ENCODE measurements at places on chromosomes 5 and 9.

- no peaks in the 10 kb centered on the region for H3K4me1 ChIP-seq
- no peaks in the 10 kb centered on the region for H3K27me3 ChIP-seq
- H3K36me3 ChIP-seq = no peaks in the 10 kb centered on the region
- H3K27ac ChIP-seq = no peak overlapping the region
- no peak for DNase-seq
Observed at GRCh38 chr5:42168091-42168670, 243.1 kb downstream of the FBXO4 start.

DNA sequence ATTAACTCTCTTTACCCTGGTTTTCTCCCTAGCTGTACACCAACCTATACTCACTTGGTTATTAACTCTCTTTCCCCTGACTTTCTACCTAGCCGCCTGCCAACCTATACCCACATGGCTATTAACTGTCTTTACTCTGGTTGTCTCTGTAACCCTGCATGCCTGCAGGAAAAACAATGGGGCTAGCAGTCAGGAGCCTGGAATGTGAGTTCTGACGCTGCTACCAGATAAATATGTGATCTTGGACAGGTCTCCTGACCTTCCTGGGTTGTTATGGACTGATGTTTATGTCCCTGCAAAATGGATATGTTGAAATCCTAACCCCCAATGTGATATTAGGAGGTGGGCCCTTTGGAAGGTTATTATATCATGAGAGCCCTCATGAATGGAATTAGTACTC lies 119.2 kb downstream of the SMARCA2 start:
- H3K27ac ChIP-seq = no peak overlapping the region
- no peaks in the 10 kb centered on the region for H3K27me3 ChIP-seq
- peaks cover 17% of the 10 kb centered on the region for H3K36me3 ChIP-seq
- DNase-seq = no peak
- H3K4me1 ChIP-seq = peaks cover 7% of the 10 kb centered on the region

GRCh38 chr9:101315112-101315450 lies 69.7 kb downstream of the BAAT start:
- H3K4me1 ChIP-seq = no peaks in the 10 kb centered on the region
- H3K4me3 ChIP-seq = no peak overlapping the region
- no peak for DNase-seq
- H3K27ac ChIP-seq = no peak overlapping the region
- H3K36me3 ChIP-seq = no peaks in the 10 kb centered on the region
- H3K27me3 ChIP-seq = no peaks in the 10 kb centered on the region

DNA sequence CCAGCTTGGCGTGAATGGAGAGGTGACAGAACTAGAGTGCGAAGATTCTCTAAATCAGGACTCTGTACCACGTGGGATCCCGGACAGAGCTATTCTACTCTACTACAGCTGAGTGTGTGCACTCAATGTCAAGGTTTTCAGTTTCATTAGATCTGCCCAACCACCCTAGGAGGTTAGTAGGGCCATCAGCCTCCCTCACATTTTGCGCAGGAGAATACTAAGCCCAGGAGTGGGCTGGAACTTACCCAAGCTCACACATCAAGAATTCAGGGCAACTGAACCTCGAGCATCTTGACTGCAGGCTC lies 68.3 kb upstream of the TBC1D2 start:
- no peaks in the 10 kb centered on the region for H3K4me1 ChIP-seq
- H3K27me3 ChIP-seq = no peaks in the 10 kb centered on the region
- DNase-seq = no peak
- no peak overlapping the region for H3K27ac ChIP-seq
- H3K36me3 ChIP-seq = no peaks in the 10 kb centered on the region

DNA sequence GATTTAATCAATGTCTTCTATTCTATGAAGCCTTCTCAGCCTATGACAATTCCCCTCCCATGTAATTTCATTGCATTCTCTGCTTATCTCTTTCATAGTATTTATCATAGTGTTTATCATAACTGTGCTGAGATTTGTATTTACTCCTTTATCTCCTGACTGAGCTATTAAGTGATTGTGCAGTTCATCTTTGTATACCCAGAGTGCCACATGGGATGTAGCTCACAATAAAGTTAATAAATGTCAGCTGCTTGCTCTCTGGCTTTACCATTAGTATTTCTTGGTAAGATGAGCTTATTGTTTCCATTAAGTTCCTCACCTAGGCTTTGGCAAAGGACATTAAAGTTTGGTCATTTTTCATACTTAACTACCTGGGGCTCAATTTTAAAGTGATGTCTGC lies 275.1 kb upstream of the MPDZ start:
- H3K4me1 ChIP-seq = no peaks in the 10 kb centered on the region
- H3K36me3 ChIP-seq = no peaks in the 10 kb centered on the region
- no peak overlapping the region for H3K4me3 ChIP-seq
- H3K27me3 ChIP-seq = no peaks in the 10 kb centered on the region
- DNase-seq = no peak
- H3K27ac ChIP-seq = no peak overlapping the region

DNA sequence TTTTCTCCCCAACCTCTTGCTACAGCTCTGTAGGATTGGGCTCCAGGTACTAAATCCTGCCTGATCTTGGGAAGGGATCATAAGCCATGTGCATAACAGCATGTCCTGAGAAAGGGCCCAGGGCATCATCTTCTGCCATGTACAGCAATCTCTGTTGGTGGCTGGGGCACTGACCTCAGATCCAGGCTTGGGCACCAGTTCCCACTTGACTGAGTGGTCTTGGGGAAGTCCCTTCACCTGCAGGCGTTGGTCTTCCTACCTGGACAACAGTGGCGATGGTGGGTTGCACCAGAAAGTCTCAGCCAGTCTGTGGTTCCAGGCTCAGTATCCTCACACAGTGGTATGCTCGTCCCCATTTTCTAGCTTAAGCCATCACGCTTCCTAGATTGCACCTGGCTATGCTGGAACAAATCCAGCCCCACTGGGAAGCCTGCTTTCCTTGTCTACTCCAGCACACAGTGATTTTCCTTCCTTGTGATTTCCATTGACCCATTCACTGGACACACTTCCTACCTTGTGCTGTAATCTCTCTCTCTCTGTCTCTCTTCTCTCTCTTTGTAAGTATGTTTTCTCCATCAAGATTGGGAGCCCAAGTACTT lies 121.7 kb upstream of the PITX1 start:
- H3K27ac ChIP-seq = no peak overlapping the region
- no peak for DNase-seq
- no peaks in the 10 kb centered on the region for H3K4me1 ChIP-seq
- no peak overlapping the region for H3K4me3 ChIP-seq
- H3K36me3 ChIP-seq = no peaks in the 10 kb centered on the region

GRCh38 chr5:35354751-35355150 lies 124.5 kb upstream of the PRLR start:
- no peak overlapping the region for H3K27ac ChIP-seq
- H3K4me1 ChIP-seq = no peaks in the 10 kb centered on the region
- DNase-seq = no peak
- H3K4me3 ChIP-seq = no peak overlapping the region

GRCh38 chr5:17282283-17283120 lies 65.1 kb downstream of the BASP1 start:
- no peak overlapping the region for H3K4me3 ChIP-seq
- no peak overlapping the region for H3K27ac ChIP-seq
- H3K27me3 ChIP-seq = no peaks in the 10 kb centered on the region
- H3K36me3 ChIP-seq = no peaks in the 10 kb centered on the region

DNA sequence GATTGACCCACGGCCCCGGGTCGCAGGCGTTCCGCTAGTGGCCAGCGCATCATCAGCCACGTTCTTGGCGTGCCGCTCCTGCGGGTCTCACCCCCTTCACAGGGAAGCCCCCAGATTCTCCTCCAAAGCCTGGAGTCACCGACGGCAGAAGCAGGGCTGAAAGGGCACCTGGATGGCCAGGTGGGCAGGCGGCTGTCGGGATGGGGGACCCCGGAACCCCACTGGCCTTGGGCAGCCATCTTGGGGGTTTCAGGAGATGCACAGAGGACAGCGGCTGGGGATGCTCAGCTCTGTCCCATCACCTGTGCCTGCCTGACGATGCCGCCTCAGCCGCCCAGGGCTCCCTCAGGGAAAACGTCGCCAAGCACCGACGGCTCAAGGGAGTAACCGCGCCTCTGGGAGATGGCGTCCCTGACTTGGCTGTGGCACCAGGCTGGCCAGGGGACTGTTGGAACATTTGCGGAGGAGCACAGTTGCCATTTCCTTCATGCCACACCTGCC lies 14.1 kb upstream of the SLC9A3 start:
- no peak overlapping the region for H3K4me3 ChIP-seq
- H3K4me1 ChIP-seq = peaks cover under 1% of the 10 kb centered on the region
- H3K27ac ChIP-seq = no peak overlapping the region
- no peaks in the 10 kb centered on the region for H3K36me3 ChIP-seq
- H3K27me3 ChIP-seq = no peaks in the 10 kb centered on the region
- no peak for DNase-seq

DNA sequence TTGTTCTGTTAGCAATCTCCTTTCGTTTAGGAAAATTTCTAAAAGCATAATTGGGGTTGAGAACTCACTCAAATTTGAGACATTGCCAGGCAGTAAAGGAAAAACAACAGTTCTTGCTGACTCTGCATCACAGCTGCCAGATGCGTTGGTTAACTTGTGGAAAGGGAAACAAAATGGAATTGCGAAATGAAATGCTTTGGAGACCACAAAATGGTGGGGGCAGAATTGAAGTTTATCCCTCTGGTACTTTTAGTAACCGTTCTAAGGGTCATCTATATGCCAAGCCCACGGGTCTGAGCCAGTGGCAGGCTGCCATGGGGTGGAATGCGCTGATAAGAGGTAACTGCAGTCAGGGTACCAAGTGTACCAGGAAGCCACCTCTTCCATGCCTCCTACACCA lies 28.6 kb upstream of the SELENOP start:
- H3K36me3 ChIP-seq = no peaks in the 10 kb centered on the region
- H3K4me3 ChIP-seq = no peak overlapping the region
- no peaks in the 10 kb centered on the region for H3K27me3 ChIP-seq

DNA sequence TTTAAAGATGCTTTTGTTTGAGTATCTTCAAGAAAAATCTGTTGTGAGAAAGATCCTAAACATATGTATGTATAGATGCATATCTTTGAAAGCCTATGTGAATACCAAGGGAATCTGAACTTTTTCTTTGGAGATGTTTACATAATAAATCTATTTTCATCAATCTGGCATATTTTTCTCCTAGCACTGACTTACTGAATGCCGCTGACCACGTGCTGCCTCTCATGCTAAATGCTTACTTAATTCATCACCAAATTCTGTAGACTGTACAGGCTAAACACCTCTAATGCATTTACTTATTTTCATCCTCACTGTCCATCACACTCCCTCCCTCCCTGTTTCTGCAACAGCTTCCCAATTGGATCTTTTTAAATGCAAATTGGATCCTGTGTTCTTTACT lies 566.2 kb upstream of the WWC1 start:
- no peaks in the 10 kb centered on the region for H3K36me3 ChIP-seq
- no peak for DNase-seq
- no peak overlapping the region for H3K4me3 ChIP-seq
- H3K27me3 ChIP-seq = no peaks in the 10 kb centered on the region

- no peaks in the 10 kb centered on the region for H3K27me3 ChIP-seq
- DNase-seq = no peak
- H3K4me1 ChIP-seq = no peaks in the 10 kb centered on the region
- H3K27ac ChIP-seq = no peak overlapping the region
Observed at GRCh38 chr5:122454541-122454940, 142.5 kb downstream of the SNCAIP start.

DNA sequence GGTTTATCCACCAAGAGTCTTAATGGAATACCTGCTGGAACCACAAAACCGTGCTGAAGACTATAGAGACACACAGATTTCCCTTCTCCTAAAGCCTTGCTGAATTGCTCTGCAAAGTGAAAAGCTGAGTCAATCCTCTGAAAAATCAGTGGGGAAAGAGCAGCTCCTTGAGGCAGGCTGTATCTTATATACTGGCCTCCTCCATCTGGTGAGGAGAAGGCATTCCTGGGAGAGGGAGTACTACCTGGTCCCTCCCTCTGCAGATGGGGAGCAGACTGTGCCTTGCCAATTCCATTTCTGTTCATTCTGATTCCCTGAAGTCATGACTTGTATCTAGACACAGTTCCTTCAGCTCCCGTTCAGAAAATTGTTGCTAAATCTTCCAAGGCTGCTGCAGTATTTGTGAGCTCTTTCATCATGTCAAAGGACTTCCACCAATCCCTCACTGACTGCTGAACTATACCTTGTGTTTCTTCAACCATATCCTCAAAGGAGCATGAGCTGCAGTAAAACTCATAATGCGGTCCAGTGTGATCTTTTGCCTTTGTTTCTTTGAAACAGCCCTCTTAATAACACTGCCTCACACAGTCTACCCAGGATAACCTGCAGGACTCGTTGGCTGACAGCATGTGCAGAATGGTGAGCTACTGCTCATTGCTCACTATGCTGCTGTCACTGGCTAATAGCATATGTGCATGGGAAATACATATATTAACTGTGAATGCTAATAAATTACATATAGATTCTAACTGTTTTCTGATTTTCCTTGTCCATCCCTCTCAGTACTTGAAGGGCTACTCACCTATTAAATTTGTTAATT lies 84.5 kb downstream of the FOXD1 start:
- no peaks in the 10 kb centered on the region for H3K4me1 ChIP-seq
- DNase-seq = no peak
- no peaks in the 10 kb centered on the region for H3K36me3 ChIP-seq
- no peak overlapping the region for H3K27ac ChIP-seq
- no peaks in the 10 kb centered on the region for H3K27me3 ChIP-seq

DNA sequence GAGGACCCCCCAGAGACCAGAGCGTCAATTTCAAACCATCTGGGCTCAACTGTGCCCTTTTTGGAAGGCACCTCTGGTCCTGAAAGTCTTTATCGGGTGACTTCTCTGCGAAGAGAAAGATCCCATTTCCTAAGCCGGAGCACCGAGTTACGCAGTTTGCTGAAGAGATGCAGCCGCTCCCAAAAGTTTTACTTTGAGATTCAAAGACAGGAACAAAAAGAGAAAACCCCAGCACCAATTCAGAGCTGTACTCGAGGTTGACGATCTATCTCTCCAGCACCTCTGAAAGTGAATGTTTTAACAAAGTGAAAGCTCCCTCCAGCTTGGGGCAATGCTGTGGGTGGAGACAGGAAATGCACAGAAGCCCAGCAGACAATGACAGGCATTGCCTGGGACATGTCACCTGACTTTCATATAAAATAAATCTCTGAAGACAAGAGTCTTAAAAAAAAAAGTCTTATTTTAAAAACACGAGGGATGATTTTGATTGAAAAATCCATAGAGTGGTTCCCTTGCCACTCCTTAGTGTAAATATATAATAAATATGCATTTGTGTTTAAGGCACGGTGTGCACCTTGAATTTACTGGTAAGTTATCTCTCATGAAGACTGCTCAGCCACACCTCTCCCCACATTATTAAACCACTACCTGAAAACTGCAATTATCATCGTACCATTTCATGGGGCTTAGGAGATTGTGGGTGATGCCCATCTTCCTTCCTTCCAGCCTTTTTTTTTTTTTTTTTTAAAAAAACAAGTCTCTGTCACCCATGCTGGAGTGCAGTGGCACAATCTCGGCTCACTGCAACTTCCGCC lies 79.9 kb downstream of the FNBP1 start:
- H3K27me3 ChIP-seq = no peaks in the 10 kb centered on the region
- peaks cover 55% of the 10 kb centered on the region for H3K4me1 ChIP-seq
- H3K36me3 ChIP-seq = no peaks in the 10 kb centered on the region
- peak; percentile 90 for DNase-seq

Measured in CD4-positive, alpha-beta memory T cell (primary cell).